ENCODE measurements at places on chromosomes 2 and 18.

- DNase-seq = no peak
Observed at GRCh38 chr18:26052505-26052904, 37.9 kb downstream of the SS18 start.

DNA sequence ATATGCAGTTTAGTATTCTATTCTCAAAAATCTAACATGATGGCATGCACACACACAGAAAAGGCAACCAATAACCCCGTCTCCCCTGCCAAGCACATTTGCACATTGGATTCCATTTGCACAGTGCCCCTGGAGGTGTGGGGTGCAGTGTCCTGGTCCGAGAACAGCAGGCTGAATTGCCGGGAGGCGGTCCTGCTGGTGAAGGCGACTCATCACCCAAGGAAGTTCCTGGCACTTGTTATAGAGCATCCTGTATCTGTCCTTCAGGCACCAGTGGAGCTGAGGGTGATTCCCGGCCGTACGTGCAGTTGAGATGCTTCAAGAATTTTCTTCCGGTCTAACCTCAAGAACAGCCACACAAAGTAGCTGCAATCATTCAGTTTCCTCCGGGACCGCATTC, 73.0 kb upstream of the RAB12 start:
- no peak for DNase-seq

- DNase-seq = no peak
Observed at GRCh38 chr2:28094739-28095138, 204.2 kb downstream of the BABAM2 start.

DNA sequence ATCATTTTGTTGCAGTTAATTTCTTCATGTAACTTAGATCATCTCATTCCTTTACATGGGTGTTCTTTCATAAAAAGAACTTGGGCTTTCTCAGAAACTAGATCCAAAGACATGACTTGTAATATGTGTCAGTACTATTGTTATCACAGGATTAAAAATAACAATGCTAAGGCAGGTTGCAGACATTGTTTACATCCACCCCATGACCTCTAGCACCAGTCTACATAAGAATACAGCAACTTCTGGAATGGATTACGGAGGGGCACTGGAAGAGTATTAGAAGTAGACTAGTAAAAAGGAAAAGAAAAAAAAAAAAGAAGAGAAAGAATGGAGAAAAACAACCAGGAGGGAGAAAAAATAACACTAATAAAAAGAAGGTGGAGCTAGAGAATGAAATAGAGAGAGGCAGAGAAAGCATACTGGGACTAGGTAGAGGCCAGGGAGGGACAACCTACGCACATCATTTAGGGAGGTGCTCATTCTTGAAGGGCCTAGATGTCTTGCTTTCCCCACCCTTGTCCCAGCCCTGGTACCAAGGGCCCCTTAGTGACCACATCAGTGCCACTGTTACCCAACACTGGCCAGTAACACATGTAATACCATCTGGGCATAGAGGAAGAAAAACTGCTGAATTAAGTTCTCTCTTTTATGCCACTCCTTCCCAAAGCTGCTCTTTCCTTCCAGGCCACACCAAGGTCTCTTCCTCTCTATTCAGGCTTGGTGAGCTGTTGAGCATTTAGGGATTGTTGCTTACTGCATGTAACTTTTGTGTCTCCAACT, 70.6 kb upstream of the KLF7 start:
- no peak for DNase-seq

DNA sequence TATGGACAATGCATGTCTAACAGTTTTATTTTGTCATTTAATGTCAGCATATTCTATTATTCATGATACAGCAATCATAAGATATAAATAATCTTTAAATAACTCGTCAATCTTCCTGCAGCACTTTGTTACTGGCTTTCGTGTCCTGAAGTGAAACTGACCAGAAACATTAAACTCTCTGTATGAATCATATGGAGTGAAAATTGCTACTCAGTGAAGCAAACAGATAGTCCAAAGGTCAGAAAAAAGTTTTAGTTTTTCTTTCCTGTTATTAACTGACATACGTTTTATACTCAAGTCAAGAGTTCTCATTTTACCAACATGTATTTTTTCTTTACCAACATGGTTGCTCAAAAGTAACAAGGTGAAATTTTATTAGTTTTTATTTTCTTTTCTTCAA, 106.8 kb upstream of the GALNT5 start:
- no peak for DNase-seq

- no peak for DNase-seq
Observed at GRCh38 chr2:43520919-43521318, 74.9 kb downstream of the THADA start.

DNA sequence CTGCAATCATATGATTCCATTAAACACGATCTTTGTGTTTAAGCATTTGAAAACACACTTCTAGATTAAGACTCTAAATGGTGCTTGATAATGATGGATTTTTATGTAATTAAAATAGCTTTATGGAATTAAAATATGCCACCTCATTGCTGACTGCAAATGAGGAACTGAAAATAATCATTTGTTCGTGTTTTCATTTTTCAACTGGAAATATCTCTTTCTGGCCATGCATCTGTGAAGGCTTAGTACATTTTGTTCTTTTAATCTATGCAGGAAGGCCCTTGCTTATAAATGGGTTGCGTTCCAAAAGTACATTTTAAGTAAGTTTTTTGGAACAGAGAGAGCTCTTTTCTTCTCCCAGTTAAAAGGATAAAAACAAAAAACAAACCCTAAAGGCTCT, 125.5 kb downstream of the MC4R start:
- DNase-seq = no peak

DNA sequence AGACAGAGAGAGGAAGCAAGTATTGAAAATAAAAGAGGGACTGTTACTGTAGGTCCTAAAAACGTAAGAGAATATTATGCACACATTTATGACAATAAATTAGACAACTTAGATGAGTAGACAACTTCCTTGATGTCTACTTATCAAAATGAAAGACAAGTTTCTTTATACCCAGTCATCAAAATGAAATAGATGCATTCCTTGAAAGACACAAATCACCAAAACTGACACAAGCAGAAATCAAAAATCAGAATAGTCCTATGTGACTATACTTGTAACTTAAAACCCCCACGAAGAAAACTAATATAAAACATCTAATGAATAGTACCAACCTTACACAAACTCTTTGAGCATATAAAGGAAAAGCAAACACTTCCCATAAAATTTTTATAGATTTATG, 14.5 kb downstream of the RTN4 start:
- DNase-seq = no peak

- DNase-seq = no peak
Observed at GRCh38 chr2:68200157-68200787, 42.6 kb downstream of the PNO1 start.

- DNase-seq = no peak
Observed at GRCh38 chr18:76174451-76174850, 320.6 kb downstream of the ZNF516 start.
